ENCODE measurements at places on chromosomes 1 and 21.

DNA sequence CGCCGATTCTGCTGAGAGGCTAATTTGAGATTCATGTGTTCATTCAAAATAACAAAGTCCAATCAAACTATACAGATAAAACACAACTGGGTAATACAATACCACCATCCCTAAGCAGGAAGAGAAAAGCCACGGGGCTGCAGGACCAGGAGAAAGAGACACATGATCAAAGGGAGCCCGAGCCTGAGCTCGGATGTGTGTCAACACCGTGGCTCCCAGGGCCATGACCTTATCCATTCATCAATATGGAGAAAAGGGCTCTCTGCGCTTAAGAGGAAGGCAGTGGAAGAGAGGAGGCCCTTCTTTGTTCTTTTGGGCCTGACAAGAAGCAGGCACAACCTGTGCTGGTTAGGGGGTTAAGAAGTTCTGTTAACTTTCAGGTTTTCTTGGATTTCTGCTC is 56.7 kb downstream of the HUNK start:
- H3K4me1 ChIP-seq = no peaks in the 10 kb centered on the region
- no peak for DNase-seq
- H3K4me3 ChIP-seq = no peak overlapping the region
- H3K27ac ChIP-seq = no peak overlapping the region
- H3K27me3 ChIP-seq = no peaks in the 10 kb centered on the region

DNA sequence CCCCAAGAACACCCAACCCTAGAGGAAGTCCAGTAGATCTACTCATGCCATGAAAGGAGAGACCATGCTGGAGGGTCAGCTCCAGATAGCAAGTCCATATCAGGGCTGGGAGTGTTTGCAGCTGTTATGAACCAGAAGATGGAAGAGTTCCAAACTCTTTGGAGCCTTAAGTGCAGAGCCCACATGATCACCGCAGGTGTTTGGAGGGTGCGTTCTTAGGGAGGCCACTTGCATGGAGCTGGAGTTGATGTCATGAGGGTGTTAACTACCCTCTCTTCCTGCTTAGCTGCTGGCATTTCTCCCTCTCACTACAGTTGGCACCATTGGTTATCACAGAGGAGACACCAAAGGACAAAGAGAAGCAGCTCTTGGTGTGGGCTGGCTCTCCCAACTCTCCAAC is 616.9 kb downstream of the AJAP1 start:
- no peak for DNase-seq
- no peaks in the 10 kb centered on the region for H3K27me3 ChIP-seq
- H3K4me1 ChIP-seq = no peaks in the 10 kb centered on the region
- no peak overlapping the region for H3K27ac ChIP-seq
- H3K36me3 ChIP-seq = no peaks in the 10 kb centered on the region
- H3K4me3 ChIP-seq = no peak overlapping the region

DNA sequence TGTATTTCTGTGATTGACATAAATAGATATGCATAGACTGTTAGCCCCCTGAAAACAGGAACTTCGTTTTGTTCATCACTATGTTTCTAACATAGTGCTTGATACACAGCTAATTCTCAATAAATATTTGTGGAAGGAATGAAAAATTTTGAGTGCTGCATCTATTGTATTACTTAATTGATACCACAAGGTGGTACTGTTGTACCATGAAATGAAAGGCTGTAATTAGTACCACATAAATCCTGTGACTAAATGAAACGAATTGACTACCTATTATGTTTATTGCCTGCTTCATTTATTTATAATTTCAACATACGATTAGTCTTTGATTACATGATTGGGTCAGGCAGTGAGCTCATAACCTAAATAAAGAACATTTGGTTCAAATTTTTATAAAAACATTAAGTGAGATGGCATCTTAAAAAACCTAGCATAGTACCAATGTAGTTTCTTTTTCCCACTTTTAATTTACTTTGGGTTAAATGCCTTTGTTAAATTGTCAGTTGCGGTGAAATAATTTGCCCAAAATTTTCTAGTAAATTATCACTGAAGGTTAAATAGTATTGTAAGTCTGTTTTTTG is 15.0 kb upstream of the TGFB2 start:
- no peak for DNase-seq
- no peak overlapping the region for H3K27ac ChIP-seq
- H3K4me3 ChIP-seq = no peak overlapping the region
- no peaks in the 10 kb centered on the region for H3K4me1 ChIP-seq
- H3K27me3 ChIP-seq = no peaks in the 10 kb centered on the region

GRCh38 chr1:118636004-118636403 is 352.1 kb downstream of the TBX15 start:
- H3K4me3 ChIP-seq = no peak overlapping the region
- DNase-seq = no peak
- H3K4me1 ChIP-seq = no peaks in the 10 kb centered on the region
- H3K27me3 ChIP-seq = no peaks in the 10 kb centered on the region
- H3K36me3 ChIP-seq = no peaks in the 10 kb centered on the region

DNA sequence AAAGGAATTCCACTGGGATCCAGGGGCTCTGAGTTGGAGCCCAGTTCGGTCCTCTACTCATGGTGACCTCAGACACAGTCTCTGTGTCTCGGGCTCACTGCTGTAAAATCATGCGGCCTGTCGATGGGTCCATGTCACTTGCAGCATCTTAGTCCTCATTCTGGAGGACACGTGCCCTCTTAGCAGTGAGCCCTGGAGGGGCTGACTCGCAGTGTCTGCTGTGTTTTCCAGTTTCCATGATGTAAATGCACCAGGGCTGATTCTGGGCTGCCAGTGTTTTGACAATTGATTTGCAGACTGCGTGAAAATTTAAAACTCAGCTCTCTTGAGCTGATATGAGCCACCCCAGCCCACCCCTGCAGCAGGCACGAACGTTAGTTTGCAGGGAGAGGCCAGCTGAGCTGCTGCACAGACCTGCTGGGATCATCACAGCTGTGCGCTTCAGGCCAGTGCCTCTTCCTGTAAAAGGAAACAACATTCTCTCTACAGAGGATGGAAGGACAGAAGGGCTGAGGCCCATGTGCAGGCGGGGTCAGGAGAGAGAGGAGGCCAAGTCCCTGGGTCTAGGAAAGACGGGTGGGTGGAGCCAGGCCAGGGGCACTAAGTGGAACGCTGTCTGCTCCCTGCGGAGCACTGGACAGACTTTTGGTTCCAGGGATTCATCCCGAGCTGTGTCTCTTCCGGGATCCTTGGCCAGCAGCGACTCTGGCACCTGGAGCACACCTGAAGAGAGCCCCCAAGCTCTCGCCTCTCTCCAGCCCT is 42.6 kb downstream of the RSPH1 start:
- H3K27me3 ChIP-seq = no peaks in the 10 kb centered on the region
- H3K27ac ChIP-seq = no peak overlapping the region
- no peak for DNase-seq
- peaks cover 14% of the 10 kb centered on the region for H3K36me3 ChIP-seq
- no peak overlapping the region for H3K4me3 ChIP-seq

- no peak overlapping the region for H3K4me3 ChIP-seq
- H3K27me3 ChIP-seq = no peaks in the 10 kb centered on the region
- no peaks in the 10 kb centered on the region for H3K36me3 ChIP-seq
- H3K4me1 ChIP-seq = no peaks in the 10 kb centered on the region
- DNase-seq = no peak
These were observed 37.5 kb downstream of the PLPPR5 start for GRCh38 chr1:98967122-98967521.

- H3K27me3 ChIP-seq = no peaks in the 10 kb centered on the region
- no peak overlapping the region for H3K4me3 ChIP-seq
- no peak for DNase-seq
- no peak overlapping the region for H3K27ac ChIP-seq
- H3K4me1 ChIP-seq = no peaks in the 10 kb centered on the region
These were observed 54.7 kb downstream of the LHX8 start for GRCh38 chr1:75188892-75189291.

DNA sequence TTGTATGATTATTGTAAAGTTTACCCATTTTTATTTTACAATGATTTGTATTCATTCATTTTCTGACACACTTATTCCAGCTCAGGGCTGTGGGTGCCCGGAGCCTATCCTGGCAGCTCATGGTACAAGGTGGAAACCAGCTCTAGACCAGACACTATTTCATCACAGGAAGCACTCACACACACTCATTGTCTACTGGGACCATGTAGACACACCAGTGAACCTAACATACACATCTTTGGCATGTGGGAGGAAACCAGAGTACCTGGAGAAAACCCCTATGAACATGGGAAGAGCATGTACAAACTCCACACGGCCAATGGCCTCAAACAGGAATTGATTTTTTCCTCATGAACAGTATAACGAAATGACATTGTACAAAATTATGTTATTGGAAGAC is 2.4 kb downstream of the DTL start:
- H3K36me3 ChIP-seq = peaks cover 52% of the 10 kb centered on the region
- no peaks in the 10 kb centered on the region for H3K27me3 ChIP-seq
- peaks cover 52% of the 10 kb centered on the region for H3K4me1 ChIP-seq
- H3K27ac ChIP-seq = peak overlapping the region; percentile 40
- peak overlapping the region; percentile 61 for H3K4me3 ChIP-seq

DNA sequence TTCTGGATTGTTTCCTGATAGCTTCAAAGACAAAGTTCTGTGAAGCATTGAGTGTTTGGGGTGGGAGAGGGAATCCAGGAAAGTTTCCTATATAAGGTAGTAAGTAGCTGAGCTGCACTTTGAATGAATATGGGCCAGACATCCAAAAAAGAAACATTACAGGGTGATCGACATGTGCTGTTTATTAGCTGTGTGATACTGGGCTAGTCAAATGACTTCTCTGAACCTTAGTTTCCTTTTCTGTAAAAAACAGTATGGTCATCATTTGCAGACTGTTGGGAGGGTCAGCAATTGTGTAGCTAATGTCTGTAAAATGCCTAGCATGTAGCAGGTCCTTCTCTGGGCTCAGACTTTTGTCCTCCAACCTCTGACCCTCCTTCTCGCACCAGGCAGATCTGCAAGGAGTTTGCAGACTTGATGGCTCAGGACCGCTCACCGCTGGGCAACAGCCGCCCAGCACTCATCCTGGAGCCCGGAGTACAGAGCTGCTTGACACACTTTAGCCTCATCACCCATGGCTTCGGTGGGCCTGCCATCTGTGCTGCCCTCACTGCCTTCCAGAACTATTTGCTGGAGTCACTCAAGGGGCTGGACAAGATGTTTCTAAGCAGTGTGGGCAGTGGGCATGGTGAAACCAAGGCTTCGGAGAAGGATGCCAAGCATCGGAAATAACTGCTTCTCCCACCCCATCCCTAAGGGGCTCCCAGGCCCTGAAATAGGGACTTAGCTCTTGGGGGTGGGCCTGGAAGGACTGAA is 21.1 kb downstream of the TFAP2E start:
- no peak overlapping the region for H3K4me3 ChIP-seq
- peaks cover 12% of the 10 kb centered on the region for H3K36me3 ChIP-seq
- H3K4me1 ChIP-seq = peaks cover 12% of the 10 kb centered on the region
- peak overlapping the region; percentile 62 for H3K27ac ChIP-seq
- no peak for DNase-seq

- no peak overlapping the region for H3K27ac ChIP-seq
- peaks cover 9% of the 10 kb centered on the region for H3K4me1 ChIP-seq
- no peak overlapping the region for H3K4me3 ChIP-seq
- H3K27me3 ChIP-seq = peaks cover 23% of the 10 kb centered on the region
- DNase-seq = no peak
These were observed 12.0 kb upstream of the KCNE2 start for GRCh38 chr21:34351786-34352241.

DNA sequence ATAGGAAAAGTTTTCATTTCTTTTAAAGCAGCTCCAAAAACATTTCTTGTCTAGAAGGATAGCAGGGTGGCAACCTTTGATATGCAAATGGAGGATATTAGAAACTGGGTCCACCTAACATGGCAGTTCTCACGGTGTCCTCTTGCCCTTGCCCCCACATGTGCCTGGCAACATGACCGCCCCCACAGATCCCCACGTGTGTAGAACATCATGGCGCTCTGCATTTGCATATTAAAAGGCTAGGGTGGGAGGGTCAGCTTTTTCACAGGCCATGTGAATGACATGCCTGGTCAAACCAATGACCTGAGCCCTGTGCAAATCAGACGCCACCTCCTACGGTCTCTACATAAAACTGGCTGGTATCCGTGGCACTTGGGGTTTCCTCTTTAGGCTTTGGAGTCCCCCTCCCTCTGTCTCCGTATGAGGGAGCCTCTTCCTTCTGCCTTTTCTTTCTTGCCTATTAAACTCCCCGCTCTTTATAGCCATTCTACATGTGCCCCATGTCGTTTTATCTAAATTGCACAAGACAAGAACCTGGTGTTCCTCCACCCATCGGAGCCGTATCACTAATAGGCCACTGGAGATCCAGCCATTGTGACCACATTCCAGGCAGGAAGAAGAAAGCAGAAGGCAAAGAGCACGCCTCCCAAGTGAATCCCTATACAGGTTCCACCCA is 71.3 kb downstream of the WDR4 start:
- H3K4me1 ChIP-seq = no peaks in the 10 kb centered on the region
- no peak overlapping the region for H3K27ac ChIP-seq
- no peaks in the 10 kb centered on the region for H3K36me3 ChIP-seq
- no peak for DNase-seq
- H3K4me3 ChIP-seq = no peak overlapping the region

DNA sequence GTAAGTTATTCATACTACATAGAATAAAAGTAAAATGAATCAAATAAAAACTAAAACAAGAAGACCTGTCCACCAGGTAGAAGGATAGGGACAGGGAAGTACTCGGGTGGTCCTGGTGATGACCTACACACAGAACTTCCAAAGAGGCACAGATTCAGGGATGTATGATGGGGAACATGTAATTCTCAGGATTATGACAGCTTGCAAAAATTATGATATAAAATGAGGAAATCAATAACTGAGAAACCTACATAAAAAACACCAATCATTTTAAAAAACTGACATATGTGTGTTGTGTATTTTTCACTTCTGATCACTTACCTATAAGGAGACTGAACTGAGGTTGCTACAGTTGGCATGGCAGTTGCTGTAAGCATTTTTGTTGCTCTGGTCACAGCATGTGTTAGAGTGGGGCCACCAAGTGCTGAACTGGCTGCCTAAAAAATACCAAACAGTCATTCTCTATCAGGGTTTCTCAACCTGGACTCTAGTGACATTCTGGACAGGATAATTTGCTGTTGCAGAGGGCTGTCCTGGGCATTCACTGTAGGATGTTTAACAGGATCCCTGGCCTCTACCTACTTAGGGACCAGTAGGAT is 73.8 kb downstream of the USP24 start:
- peak overlapping the region; percentile 48 for H3K27ac ChIP-seq
- peaks cover 17% of the 10 kb centered on the region for H3K4me1 ChIP-seq
- no peak overlapping the region for H3K4me3 ChIP-seq
- H3K36me3 ChIP-seq = peaks cover 40% of the 10 kb centered on the region
- H3K27me3 ChIP-seq = no peaks in the 10 kb centered on the region

DNA sequence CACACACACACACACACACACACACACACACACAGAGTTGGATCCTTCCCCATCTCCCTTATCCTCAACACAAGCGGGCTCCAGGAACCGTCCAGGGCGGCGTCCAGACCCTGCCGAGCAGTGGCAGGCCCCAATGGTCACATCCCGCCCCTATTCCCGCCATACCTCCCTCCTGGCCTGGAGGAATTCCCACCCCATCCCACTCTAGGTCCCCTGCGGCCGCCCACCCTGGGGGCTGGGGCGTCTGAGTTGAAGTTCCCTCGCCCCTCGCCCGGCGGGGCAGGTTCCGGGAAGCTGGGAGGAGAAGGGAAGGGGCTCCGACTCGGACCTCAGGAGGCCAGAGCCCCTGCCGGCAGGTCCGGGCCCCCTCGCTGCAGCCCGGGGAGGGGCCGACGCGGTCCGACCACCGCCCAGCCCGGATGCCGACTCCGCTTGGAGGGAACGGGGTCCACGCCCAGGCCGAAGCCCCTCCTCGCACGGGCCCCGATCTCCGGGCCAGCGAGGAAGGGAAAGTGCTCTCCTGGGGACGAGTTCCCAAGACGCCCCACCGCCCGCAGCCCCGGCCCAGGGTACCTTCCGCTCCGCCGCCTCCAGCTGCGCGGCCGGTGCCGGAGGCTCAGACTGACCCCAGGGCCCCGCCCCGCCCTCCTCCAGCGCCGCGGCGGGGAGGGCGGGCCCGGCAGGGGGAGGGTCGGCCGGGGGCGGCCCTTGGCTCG is at the start of gene RHOC:
RHOC (minus strand) TSS at position 623 of the 716 bp plus-strand sequence. CDS start 3,328 bp downstream, outside the sequence.
- peak within 1 kb of the TSS; percentile 51 for H3K27ac ChIP-seq
- H3K4me1 ChIP-seq = peaks cover 45% of the 10 kb centered on the region
- DNase-seq = peak; percentile 44
- peaks cover 18% of the 10 kb centered on the region for H3K27me3 ChIP-seq

All from activated T-helper 2 cell treated with anti-CD3 and anti-CD28 coated beads, Interferon-gamma antibody, Interleukin-2, Interleukin-4, amounts not matched to agents 10 μg/mL and 5 μg/mL and 100 μg/mL, durations not matched to agents 14 hours and 24 hours and 36 hours (primary cell).